ENCODE measurements at places on chromosomes 2 and 18.

DNA sequence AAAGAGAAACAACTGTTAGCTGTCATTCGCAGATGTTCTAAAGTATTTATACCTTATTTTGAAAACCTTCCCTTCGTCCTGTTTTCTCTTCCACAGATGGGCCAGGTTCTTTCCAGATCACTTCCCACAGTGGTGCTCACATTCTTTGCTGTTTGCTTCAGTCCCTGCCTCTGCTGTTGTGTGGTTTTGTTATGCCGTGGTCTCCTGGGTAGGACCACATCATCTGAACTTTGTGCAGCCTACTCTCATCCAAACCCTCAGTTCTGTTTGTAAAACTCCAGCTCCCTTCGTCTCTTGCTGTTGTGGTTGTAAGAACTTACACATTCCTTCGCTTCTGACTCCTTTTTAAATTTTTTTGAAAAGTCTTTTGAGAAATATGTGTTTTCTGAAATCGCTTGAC is 38.1 kb downstream of the ZNF236 start:
- no peak for DNase-seq

DNA sequence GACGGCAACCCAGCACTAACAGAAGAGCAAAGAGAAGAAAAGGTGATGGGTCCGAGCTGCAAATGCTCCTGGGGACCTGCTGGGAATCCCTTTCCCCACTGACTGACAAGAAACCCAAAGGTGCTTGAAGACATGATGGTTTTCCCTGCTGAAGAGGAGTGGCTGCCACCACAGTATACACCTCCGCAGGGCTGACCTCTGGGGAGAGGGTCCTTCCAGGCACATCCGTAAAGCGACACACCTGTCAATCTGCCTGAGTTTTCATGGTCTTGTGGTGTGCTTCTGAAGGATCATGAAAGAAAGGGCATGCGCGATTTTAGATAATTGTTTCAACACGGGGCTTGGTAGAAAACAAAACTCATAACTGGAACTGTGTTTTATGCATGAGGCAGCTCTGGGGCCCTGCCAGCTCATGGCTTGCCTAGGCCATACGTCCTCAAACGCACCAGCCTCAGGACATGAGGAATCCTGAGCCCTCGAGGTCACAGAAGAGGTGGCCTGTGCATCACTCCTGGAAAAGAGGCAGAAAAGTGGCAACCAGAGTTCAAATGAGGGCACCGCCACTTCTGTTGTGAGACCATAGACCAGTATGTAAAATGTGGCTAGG is 51.8 kb downstream of the SERTAD2 start:
- DNase-seq = no peak

DNA sequence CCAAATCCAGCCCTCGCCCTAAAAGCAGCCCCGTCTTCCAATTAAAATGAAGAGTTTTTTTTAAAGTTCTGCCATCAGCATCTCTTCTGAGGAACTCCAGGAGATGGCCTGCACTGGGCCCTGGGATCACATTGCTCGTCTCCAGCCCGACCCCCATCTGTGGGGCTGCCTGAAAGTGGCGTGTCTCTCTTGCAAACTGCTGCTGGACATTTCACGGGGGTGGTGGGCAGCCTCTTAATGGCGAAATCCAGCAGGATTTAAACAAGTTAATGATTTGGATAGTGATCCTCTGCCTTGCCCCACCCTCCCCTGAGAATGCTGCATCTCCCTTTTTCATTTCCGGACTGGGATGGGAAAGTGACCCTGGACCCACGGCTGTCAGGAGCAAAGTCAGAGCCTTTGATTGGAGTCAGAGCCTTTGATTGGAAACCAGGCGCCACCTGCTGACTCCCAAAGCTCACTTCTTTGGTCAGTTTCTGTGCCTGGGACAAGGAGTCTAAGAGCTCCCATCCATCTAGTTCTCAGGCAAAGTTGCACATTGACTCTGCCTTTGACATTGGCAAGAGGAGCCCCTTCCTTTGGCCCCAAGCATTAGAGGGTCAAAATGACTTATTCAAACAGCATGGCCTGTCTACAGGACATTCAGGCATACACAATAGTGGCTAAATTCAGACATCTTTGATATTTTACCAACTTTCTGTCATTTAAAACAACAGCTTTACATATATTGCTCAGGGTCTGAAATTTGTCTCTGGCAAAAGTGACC is 155.2 kb downstream of the SH3BP4 start:
- DNase-seq = peak; percentile 79

- no peak for DNase-seq
Measured at GRCh38 chr2:176188774-176189680, 559 bp downstream of the HOXD1 start.

Data from WERI-Rb-1 (cell line).